NCI-H82 (cell line): ENCODE measurements at places on chromosomes 11 and 22.
A peak's percentile ranks its signal among the peaks of the same experiment; 100 is the strongest.

- no peak for DNase-seq
Observed at GRCh38 chr22:31826443-31826842, 72.6 kb downstream of the DEPDC5 start.

- no peak for DNase-seq
Observed at GRCh38 chr11:118102721-118103261, 16.0 kb upstream of the SMIM35 start.

GRCh38 chr11:70650075-70650909 lies 252.0 kb downstream of the CTTN start:
- no peak for DNase-seq

DNA sequence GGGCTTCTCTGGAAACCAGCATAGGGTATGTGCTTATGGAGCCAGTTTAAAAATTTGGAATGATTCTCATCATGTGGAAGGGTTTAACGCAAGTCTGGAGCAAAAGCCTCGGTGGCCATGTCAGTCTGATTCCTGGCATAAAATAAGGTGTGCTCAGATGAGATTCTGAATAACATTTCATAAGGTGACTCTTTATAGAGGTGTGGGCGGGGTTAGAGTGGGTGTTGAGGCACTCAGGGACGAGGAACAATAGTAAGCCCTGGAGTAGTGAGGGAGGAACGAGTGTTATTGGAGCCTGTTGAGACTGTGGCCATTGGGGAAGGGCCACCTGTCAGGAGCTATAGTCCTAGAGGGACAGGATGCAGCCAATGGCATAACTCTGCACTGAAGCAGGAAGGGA lies 13.0 kb upstream of the KIRREL3 start:
- DNase-seq, result no peak

- no peak for DNase-seq
Observed at GRCh38 chr11:110079726-110080125, 13.5 kb upstream of the ZC3H12C start.

- DNase-seq, result peak; percentile 56
Observed at GRCh38 chr11:1762537-1763302, 1.0 kb downstream of the CTSD start.

GRCh38 chr22:50476868-50477267 lies 2.0 kb upstream of the SBF1 start:
- no peak for DNase-seq

DNA sequence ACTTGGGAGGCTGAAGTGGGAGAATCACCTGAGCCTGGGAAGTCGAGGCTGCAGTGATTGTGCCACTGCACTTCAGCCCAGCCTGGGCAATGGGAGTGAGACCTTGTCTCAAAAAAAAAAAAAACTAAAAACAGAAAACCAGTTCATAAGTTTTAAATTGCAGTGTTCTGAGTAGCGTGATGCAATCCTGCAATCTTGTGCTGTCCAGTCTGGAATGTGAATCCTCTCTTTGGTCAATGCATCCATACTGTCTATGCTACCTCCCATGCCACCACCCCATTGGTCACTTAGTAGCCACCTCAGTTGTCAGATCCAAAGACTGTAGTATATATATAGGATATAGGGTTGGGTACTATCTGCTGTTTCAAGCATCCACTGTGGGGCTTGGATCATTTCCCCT lies 11.1 kb downstream of the YAP1 start:
- no peak for DNase-seq

GRCh38 chr11:33742249-33742851 lies 6.1 kb upstream of the CD59 start:
- no peak for DNase-seq

GRCh38 chr11:114893329-114893728 lies 215.0 kb downstream of the NXPE2 start:
- no peak for DNase-seq

GRCh38 chr11:111604392-111605009 lies 2.3 kb downstream of the SIK2 start:
- peak; percentile 74 for DNase-seq

- no peak for DNase-seq
Observed at GRCh38 chr11:10394229-10395101, 60.6 kb upstream of the AMPD3 start.

DNA sequence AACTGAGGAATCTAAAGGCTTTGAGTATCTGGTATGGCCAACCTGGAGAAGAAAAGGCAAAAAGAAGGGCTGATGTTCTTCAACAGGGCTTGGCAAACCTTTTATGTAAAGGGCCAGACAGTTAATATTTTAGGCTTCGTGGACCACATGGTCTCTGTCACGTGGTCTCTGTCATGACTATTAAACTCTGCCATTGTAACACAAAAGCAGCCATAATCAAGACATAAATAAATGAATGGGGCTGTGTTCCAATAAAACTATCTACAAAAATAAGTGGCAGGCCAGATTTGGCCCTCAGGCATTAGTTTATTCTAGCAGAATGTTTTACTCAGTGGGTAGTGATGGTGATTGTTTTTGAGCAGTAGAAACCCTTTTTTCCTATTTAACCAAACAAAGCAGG lies 483 bp upstream of the ACCSL start:
- no peak for DNase-seq

DNA sequence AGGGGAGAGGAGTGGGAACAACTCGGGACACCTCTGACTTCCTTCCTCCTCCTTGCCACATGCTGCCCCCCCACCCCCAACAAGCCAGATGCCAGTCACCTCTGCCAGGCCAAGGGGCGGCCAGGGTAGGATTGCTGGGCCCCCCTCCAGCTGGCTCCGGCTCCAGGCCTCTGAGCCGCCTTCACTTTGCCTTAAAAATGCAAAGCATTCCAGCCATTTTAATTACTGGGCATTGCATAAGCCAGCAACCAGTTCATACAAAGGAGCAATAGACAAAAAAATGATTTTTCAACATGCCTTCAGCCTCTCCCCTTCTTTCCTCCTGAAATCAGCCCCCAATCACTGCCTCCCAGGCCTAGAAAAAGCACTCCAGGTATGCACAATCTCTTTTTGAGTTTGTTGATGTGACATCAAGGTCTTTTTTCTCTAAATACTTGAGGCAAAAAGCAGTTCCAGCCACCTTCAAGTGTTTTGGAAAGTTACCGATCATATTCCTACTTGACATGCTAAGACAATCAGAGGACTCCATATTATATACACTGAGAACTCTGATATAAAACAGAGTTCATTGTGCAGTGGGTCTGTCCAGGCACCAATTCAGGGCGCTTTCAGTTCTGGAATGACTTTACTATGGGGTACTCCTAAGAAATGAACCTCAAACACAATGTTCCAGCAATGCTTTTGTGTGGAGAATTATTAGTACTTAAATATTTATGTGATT lies 12.4 kb upstream of the TIMP3 start:
- DNase-seq, result no peak

- no peak for DNase-seq
Observed at GRCh38 chr11:37689951-37690350, 1091.9 kb upstream of the RAG2 start.

- DNase-seq, result no peak
Observed at GRCh38 chr11:120055646-120056045, 82.3 kb downstream of the TRIM29 start.

- peak; percentile 96 for DNase-seq
Observed at GRCh38 chr22:50576070-50576469, 2.2 kb downstream of the CPT1B start.

GRCh38 chr22:47190276-47190956 lies 428.0 kb downstream of the TBC1D22A start:
- peak; percentile 15 for DNase-seq

DNA sequence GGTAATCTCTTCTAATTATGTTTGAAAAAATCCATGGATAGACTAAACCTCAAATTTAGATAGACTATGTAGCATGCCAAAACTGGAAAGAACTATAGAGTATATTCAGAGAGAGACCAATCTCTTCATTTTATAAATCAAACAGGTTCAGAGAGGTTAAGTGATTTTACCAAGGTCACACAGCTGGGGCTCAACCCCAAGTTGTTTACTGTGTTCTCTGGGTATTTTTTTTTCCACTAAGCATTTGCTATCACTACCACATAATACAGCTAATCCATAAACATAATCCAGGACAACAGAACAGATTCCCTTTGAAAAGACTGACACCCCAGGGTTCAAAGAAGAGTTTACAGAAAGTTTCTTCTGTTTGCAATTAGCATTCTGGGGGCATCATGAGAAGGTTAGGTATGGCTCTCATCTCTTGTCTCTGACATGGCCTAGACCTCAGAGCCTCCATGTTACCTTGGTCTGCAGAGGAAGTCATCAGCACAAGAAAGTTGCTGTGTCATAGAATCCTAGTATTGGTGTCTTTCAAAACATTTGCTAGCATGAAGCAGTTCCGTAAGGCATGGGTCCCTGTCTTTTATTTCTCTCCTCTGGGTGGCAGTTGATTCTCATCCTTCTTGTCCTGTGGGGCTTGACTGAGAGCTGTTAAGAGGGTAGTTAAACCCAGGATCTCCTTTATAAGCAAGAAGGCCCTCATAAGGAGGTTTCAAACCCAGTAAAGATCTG lies 94.5 kb upstream of the HSD17B12 start:
- DNase-seq, result no peak

DNA sequence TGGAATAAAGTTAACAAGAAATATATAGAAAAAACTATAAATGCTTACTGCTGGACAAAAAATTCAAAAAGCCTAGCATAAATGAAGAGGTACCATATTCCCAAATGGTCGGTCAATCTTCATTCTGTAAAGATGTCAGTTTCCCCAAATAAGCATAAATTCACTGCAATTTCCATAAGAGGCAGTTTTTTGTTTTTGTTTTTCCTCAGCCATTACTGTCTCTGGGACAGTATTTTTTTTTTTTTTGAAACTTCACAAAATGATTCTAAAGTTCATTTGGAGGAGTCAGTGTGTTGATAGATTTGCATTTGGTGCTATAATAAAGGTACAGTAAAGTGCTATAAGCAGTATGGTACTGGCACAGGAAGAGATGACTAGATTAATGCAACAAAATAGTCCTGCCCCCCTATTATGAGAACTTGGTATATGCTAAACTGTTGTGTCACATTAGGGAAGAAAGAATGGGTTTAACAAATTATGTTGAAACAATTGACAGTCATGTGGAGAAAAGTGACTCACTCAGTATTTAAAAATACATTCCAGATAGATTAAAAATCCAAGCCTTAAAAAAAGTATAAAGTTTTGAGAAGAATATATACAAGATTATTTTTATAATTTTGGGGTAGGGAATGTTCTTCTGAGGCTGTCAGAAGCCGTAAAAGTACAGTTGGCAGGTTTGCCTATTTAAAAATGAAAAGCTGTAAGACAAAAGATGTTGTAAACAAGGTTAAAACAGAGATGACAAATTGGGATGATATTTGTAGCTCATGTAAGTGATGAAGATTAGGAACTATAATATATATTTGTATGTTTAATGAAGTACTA lies 2.6 kb upstream of the FTH1 start:
- DNase-seq, result no peak

- no peak for DNase-seq
Observed at GRCh38 chr11:65945430-65945911, at the start of gene TSGA10IP. TSGA10IP (plus strand) TSS chr11:65945480; CDS start chr11:65945676, 196 bp downstream.

DNA sequence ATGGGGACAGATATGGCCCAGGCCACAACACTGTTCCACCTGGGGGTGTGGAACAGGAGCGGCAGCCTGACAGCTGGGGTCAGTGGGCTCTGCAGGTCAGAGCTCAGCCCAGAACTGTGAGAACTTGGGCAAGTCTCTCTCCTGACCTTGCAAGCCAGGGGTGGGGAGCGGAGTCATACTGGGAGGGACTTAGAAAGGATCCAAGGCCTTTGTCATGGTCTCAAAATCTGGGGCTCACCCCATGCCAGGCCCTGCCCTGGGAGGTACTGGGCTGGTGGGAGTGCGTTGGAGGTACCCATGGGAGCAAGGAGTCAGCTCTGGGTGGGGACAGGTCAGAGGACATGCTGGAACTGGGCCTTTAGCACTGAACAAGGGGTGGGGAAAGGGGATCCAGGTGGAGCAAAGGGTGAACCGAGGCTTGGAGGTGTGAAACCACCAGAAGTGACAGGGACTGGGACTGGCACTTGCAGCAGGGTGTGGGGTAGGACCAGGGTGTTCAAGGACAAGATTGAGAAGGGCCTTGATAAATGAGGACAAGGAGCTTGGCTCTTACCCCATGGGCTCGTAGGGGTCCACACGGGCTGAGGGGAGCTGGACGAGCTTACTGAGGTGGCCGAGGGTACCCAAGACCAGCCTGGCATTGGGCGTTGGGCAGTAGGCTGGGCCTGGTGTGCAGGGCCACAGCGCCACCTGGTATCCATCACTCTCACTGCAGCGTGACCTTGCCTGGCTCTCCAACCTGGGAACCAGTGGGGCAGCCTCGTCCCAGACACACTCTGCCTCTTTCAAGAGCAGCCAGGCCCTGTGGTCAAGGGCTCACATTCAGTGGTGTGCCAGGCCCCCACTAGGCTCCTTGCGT lies 7.4 kb upstream of the PMM1 start:
- DNase-seq, result peak; percentile 58

- no peak for DNase-seq
Observed at GRCh38 chr11:60377401-60378136, 763 bp upstream of the MS4A7 start.

DNA sequence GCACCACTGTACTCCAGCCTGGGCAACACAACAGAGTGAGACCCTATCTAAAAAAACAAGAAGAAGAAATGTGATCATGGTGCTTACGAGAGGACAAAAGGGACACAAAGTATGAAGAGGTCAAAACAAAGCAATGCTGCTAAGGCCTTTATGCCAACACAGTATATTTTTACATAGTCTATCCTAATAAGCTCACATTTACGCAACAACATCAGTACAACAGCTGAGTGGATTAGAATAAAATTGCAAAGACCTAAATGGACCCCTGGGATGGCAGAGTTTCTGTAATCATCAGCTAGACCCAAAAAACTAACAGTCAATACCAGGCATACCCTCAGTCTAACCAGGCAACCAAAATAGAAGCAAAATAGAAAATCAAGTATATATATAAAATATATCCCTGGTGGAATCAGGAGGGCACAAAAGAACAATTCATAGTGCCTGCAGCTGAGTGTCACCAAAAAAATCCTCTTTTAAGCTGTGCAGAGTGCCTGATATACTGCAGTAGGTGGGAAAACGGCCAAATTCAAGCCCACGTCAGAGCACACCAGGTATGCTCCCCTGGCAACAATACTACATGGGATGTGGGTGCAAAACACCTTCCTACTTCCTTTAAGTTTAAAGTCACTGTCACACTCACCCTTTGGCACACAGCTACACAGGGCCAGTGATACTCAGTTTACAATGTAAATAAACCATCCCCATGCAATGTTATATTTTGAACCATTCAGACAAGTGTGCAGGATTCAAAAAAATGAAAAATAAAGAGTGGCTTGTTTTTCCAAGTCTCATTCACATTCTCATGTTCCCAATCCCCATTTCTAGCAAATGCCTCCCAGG lies 57.8 kb downstream of the RBFOX2 start:
- no peak for DNase-seq
